ENCODE measurements at places on chromosomes 5 and 9.

- DNase-seq, result no peak
Observed at GRCh38 chr5:88480801-88481499, 212.3 kb upstream of the TMEM161B start.

GRCh38 chr9:91045041-91045440 lies 243.4 kb downstream of the SYK start:
- DNase-seq, result no peak

GRCh38 chr5:10323588-10324488 lies 16.1 kb upstream of the CMBL start:
- DNase-seq, result peak; percentile 76

- no peak for DNase-seq
Observed at GRCh38 chr5:8907168-8907868, 638.6 kb downstream of the SEMA5A start.

DNA sequence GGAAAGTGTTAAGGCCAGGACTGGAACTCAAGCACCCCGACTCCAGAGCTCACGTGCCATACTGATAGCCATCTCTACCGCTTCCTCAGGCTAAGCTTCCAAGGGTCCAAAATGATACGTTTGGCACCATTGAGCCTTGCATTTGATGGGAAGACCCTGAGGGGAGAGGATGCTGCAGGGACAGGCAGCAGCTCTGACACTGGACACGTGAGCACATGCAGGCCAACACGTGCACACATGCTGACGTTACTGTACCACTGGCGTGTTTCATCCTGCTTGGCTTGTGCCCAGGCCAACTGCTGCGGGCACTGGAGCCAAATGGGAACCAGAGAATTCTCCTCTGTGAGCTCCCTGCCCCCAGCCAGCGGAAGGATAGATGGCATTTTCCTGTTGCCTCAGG lies 5.2 kb downstream of the FAT2 start:
- DNase-seq, result no peak

GRCh38 chr9:112750016-112750763 lies at the start of gene SNX30:
Gene SNX30, plus strand, starts transcription at chr9:112750760. Its CDS starts 242 bp downstream, at chr9:112751002.
- DNase-seq, result peak; percentile 94

DNA sequence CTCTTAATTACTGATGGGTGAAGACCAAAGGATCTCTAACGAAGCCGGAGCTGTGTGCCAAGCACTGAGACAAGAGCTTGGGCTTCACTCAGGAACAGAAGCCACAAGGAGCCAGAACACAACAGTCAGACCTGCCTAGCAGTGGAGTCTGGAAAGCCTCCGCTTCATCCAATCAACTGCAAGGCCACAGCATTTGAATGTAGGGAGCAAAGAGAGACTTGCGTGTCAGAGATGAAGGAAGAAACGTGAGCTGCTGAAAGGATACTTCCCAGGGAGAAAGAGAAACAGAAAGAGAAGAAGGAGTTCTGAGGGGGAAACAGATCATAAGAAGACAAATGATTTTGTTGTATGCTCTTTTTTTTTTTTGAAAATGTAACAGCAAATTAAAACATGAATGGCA lies 43.5 kb downstream of the DDX31 start:
- no peak for DNase-seq

DNA sequence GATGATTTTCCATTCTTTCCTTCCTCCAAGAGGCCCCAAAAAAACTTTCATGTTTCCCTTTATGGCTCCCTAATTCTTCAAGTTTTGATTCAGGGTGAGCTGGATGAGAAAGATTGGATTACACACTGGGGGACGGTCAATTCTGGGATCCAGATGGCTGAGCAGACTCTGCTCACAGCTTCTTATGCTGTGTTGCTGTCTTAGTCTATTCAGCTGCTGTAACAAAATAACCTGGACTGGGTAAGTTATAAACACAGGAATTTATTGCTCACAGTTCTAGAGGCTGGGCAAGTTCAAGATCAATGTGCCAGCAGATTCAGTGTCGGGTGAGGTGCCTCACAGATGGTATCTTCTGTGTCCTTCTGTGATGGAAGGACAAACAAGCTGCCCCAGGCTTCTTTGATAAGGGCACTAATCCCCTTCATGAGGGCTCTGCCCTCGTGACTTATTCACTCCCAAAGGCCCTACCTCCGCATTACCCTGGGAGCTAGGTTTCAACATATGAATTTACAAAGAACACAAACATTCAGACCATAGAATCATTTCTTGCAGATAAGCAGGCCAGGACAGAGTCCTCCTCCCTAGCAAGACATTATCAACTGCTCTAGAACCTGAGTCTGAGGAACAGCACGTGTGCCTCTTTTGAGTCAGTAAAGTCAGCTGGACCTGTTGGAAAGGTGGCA lies 23.1 kb upstream of the SMAD5 start:
- peak; percentile 32 for DNase-seq

GRCh38 chr9:83307066-83307724 lies 231.0 kb downstream of the FRMD3 start:
- DNase-seq, result no peak

DNA sequence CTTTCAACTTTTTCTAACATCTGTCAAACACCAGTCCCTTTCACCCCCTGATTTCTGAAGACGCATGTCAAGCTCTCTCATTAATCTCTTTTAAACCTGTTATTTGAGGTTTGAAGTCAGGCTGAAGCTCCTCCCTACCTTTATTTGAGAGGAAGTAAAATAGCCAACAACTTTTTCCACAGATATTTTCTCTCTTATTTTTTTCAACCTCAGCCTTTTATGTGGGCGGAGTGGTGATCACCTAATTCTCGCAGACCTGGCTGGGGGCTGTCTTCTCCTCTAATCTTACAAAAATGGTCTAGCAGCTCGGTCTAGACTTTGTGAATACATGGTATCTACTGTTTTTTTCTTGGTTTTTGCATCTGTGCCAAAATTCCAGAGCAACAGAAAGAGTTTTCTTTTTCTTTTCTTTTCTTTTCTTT lies 395.7 kb upstream of the ACTBL2 start:
- DNase-seq, result no peak

DNA sequence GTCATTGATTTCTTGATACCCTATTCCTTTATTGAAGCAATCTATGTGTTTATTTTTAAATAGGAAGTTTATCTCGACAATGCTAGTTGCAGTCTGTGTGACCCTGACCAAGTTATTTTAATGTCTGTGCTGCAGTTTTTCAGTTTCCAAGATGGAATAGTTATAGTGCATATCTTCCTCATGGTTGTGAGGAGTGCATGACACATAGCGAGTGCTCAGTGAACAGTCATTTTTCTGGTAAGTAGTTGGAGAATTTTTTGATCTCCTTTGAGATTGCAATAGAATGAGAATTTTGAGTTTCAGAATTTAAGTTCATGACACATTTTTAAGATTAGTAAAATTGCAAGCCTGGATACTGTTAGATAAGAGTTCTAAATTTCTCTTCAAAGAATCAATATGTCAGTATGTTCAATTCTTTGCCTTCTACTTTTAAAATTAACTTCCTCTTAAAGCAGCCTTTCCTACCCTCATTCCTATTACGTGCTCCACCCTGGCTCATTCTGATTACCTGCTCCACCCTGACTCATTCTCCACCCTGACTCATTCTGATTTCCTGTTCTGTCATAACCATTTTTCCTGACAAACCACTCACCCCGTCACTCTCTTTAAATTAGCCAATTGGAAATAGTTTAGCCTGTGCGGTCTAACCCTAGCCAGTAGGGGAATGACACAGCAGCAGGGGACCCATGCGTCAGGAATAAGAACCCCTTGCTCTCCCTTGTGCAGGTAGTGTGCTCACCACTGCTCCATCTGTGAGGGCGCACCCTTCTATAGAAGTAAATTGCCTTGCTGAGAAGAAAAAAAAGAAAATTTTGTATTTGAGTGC lies 30.7 kb downstream of the SPIN1 start:
- DNase-seq, result no peak

DNA sequence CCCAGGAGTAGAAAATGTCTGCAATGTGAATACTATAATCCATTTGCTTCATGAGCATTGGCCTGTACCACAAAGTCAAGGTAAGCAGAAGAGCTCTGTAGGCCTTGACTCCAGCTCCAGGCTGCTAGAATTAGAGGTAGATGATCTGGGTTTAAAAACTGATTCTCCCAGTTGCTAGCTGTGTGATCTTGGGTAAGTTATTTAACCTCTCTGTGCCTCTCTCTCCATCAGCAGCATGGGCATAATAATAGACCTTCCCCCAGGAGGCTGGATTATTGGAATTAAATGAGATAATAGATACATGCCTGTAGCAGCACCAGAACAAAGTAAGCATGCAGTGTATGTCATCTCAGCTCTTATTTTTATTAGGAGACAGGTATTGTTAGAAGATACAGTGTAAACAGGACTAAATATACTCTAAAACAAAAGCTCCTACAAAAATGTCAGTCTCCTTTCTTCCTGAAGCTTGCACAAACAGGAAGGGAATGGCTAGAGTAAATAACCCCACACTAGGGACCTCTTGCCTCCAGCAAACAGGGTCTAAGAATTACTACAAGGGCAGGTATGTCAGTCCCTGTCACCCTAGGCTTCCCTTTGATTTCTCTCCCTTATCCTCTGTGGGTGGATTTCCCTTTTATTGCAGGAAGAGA lies 57.5 kb downstream of the PSAT1 start:
- DNase-seq, result no peak

DNA sequence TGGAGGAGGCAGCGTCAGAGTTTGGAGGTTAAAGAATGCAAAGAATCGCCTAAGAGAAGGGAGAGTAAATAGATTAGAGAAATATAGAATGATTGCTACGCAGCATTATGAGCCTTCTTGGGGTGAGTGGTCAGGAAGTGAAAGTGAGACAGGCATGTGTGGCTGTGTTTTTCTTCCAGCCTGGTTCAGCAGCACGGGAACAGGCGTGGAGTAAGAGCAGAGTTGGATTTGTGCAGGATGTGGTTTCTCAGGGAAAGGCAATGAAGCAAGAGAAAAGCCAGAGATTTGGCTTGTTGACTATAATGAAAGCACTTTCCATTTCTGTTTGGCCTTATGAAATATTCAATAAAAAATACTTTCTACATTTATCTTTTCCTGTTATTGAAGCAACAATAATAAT lies 34.3 kb upstream of the FRMD3 start:
- DNase-seq, result no peak

DNA sequence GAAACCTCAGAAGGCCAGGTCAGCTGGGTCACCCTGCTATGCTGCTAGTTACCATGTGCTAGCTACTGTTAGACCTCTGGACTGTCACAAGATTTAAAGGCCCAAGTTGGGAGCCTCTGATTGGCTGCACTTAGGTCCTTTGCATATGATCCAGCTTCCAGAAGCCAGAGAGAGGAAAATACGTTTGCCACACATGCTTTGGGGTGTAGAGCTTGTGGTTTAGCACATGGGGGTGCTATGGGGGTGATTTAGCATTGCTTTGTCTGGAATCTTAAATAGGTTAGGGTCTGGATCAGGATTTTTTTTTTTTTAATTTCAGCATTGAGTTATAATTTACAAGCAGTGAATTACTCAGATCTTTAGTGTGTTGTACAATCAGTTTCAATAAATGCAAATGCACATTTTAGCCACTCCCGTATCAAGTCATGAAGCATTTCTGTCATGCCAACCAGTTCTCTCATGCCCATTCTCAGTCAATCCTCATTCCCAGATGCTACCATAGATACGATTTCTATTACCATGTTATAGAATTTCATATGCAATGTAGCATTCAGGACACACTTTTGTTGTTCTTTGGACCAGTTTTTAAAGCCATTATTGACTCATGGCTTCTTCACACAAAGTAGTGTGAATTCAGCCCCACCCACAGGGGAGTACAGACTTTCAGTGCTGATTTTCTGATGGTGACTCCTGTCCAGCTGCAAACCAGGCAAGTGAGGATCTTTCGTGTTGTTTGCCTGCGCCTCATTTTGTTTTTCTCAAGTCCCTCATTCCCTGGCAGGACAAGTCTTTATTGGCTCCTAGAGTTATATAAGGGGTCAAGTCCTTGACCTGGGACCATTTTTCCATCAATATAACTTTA lies 250.4 kb downstream of the LRRC70 start:
- DNase-seq, result no peak

- DNase-seq, result no peak
Observed at GRCh38 chr5:74394528-74394915, 246.0 kb downstream of the ENC1 start.

DNA sequence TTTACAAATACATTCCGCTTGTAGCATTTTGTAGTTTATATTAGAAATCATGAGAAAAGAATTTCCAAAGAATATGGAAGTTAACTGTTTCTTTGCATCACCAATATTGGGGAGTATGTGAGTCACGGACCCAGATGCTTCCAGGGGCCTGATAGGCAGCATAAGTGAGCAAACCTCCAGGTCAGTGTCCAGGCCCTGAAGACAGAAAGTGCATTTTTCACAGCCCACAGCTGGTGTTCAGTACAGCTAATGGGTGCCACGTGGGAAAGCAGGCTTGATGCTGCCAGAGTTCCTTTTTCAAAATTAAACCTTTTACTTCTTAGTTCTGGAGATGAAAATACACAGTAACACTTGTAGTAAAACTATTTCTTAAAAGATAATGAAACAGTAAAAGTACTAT lies 454.4 kb upstream of the ACTBL2 start:
- DNase-seq, result no peak

GRCh38 chr5:95821110-95822021 lies 1.2 kb downstream of the GLRX start:
- peak; percentile 38 for DNase-seq

GRCh38 chr5:51686622-51687021 lies 303.4 kb downstream of the ISL1 start:
- DNase-seq, result no peak

DNA sequence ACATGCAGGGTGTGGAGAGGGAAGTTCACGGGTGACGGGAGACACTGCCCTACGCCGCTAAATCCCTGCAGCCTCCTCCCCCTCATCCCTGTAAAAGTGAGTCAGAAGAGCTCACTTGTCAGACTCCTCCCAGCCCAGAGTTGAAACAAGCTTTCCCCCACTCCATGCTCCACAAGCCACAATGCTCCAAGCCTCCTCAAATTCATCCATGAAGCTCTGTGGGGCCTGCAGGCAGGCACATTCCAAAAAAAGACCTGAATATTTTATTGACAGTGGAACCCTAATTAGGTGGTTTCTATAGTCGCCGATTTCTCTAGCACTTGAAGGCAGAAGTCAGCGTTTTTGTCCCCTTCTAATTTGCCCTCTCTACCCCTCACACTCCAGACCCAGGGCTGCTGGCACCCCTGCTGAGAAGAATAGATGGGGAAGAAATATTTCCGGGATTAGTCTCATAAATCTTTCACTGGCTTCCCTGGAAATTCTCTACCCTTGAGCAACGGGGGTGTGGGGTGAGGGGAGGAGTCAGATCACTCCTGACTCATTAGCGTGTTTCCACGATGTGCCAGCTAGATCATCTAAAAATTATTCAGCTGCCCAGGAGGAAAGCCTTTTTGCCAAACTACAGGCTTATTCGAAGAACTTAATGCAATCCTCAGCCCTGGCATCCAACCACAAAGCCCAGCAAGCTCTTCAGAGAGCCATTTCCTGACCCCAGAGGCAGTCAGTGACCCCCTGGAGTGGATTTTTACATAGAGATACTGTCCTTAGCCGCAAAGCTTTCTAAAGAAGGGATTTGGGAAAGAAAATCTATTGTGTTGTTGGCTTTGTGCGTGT lies 97.1 kb downstream of the ENC1 start:
- no peak for DNase-seq

DNA sequence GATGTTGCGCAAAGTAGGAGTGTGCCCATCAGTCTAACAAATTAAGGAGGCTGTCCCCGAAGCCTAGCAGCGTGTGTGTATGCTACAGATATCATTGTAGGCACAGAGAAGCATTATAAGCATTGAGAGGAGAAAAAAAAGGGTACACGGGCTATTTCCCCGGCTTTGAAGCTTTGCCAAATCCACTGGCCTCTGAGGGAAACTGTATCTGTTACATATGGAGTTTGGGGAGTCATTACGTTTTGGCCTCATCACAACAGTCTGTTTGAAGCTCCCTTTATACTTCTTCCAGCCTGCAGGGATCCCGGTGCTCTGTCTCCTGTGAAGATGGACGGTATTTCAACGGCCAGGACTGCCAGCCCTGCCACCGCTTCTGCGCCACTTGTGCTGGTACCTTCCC lies 205.9 kb downstream of the RFK start:
- no peak for DNase-seq

- DNase-seq, result peak; percentile 74
Observed at GRCh38 chr9:129610473-129611306, 10.2 kb downstream of the C9orf50 start.

Measured in OCI-M1 (cell line).